Naive B cell (primary cell): ENCODE measurements at places on chromosomes 16 and 17. TPM values are rescaled to one million over a fixed set of nuclear protein-coding genes. Genes with fewer than 3 reads are reported as not detected.

GRCh38 chr16:23391381-23392222 lies 61.4 kb downstream of the COG7 start:
- no peaks in the 10 kb centered on the region for H3K27me3 ChIP-seq
- H3K36me3 ChIP-seq: peaks cover 28% of the 10 kb centered on the region
- H3K4me1 ChIP-seq: no peaks in the 10 kb centered on the region

DNA sequence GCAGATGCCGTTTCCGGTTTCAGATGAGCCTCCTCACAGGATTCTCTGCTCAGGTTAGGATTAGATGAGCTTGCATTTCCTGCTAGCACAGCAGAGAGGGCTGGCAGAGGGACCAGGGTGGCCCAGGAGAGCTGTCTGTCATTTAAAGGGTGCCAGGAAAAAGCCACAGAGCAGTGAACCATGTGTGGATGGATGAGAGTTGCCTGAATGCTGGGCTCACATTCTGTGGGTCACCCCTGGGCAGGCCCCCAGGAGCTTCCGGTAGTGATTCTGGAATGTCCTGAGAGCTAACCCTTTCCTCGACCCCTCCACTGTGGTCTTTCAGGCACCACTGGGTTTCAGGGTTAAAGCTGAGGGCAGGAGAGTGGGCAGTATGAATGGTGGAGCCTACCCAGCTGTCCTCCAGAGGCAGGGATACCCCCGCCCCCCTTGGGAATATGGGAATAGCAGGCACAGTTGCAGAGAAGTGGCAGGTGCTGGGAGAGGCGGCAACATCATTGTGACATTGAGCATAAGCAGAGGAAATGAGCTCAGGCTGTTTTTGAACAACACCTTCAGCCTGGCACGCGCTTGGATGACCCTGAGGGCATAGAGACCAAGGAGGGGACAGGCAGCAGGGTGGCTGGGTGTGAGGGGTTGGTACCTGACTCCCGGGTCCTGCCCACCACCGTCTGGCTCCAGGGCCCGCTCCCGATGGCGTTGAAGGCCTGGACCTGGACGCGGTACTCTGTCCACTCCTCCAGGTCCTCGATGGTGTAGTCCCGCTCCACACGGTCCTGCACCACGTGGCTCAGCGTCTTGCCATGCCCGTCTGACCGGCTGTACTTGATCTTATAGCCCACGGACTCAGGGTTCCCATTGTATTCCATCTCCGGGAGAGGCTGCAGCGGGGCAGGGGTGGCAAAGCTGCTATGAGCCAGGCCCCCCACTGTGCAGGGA lies 83.0 kb upstream of the CDC42EP4 start:
- H3K27ac ChIP-seq: no peak overlapping the region
- H3K4me3 ChIP-seq: no peak overlapping the region
- peaks cover 27% of the 10 kb centered on the region for H3K36me3 ChIP-seq
- no peaks in the 10 kb centered on the region for H3K27me3 ChIP-seq
- no peak for DNase-seq
- H3K4me1 ChIP-seq: no peaks in the 10 kb centered on the region

- H3K27me3 ChIP-seq: peaks cover 33% of the 10 kb centered on the region
- H3K4me1 ChIP-seq: peaks cover 7% of the 10 kb centered on the region
- H3K36me3 ChIP-seq: no peaks in the 10 kb centered on the region
- no peak for DNase-seq
- no peak overlapping the region for H3K27ac ChIP-seq
Observed at GRCh38 chr17:178292-179065, 3.0 kb downstream of the DOC2B start.

DNA sequence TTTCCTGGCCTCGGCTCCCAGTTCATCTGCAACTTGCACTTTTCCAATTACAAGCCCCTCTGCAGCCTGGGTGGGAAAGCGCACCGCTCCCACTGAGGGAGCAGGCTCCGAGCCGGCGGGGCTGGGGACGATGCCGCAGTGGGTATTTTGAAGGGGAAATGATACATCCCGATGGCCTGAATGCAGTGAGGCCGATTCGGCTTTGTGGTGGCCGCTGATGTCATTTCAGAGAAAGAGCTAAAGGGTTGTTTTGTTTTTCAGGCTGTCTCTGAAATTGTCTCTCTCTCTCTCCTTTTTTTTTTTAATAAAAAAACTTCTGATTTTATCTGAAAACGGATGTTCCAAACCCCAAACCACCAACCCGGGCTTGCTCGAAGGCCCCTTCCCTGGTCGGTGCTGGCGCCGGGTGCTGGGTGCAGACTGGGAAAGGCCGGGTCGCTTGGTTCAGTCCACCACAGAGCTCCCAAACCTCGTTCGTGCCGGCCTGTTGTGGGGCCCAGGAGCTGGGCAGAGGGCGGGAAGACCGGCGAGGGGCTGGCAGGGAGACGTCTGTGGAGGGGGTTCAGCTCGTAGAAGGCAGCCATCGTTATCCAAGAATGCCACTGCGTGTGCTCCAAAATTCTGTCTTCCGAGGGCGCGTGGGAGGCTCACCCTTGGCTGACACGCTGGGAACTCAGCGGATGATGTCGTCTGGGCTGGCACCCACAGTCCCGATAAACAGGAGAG lies 102.8 kb downstream of the FOXL1 start:
- no peak overlapping the region for H3K27ac ChIP-seq
- H3K27me3 ChIP-seq: peaks cover 26% of the 10 kb centered on the region
- H3K4me1 ChIP-seq: peaks cover 6% of the 10 kb centered on the region
- DNase-seq: no peak

- DNase-seq: no peak
- H3K4me1 ChIP-seq: peaks cover 5% of the 10 kb centered on the region
- H3K27me3 ChIP-seq: no peaks in the 10 kb centered on the region
- no peak overlapping the region for H3K4me3 ChIP-seq
- H3K36me3 ChIP-seq: peaks cover 25% of the 10 kb centered on the region
Observed at GRCh38 chr17:63589646-63590045, 11.0 kb upstream of the TACO1 start.

- H3K36me3 ChIP-seq: no peaks in the 10 kb centered on the region
- peak; percentile 51 for DNase-seq
- peaks cover 72% of the 10 kb centered on the region for H3K27me3 ChIP-seq
- peaks cover 35% of the 10 kb centered on the region for H3K4me1 ChIP-seq
Observed at GRCh38 chr17:46818316-46818928, at the start of gene WNT3. Gene WNT3, minus strand, starts transcription at chr17:46818692. Its CDS starts 95 bp downstream, at chr17:46818597.

GRCh38 chr17:32626379-32626791 lies 139.6 kb downstream of the CDK5R1 start:
- no peak overlapping the region for H3K27ac ChIP-seq
- H3K27me3 ChIP-seq: no peaks in the 10 kb centered on the region
- no peaks in the 10 kb centered on the region for H3K36me3 ChIP-seq
- DNase-seq: no peak

ACSM2A gene
- not detected for polyA plus RNA-seq

AATK gene
- polyA plus RNA-seq: not detected

DNA sequence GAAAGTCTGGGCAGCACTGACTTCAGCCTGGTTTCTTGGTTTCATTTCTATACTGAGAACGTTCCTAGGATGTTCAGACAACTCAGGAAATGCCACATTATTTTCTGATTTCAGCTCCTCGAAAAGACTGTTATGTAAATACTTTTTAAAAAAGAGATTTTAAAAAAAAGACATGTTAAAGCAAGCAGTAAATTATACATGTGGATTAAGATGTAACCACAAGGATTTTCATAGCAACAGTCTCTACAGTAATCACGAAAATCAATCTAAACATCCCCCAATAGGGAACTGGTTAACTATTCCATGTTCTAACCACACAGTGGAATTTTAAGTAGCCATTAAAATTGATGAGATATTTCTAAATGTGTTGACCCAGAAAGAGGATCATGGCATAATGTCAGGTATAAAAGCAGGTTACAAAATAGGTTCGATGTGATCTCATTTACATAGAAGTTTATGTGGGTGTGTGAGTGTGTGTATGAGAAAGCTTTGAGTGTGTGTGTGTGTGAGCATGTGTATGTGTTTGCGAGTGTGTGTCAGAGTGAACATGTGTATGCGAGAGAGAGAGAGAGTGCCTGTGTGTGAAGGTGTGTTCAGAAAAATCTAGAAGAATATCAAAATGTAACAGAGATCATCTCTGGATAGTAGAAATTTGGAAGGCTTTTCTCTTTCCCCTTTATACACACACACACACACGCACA lies 63.0 kb upstream of the ERCC4 start:
- no peaks in the 10 kb centered on the region for H3K4me1 ChIP-seq
- peaks cover 39% of the 10 kb centered on the region for H3K27me3 ChIP-seq
- H3K27ac ChIP-seq: no peak overlapping the region
- no peak for DNase-seq

DNA sequence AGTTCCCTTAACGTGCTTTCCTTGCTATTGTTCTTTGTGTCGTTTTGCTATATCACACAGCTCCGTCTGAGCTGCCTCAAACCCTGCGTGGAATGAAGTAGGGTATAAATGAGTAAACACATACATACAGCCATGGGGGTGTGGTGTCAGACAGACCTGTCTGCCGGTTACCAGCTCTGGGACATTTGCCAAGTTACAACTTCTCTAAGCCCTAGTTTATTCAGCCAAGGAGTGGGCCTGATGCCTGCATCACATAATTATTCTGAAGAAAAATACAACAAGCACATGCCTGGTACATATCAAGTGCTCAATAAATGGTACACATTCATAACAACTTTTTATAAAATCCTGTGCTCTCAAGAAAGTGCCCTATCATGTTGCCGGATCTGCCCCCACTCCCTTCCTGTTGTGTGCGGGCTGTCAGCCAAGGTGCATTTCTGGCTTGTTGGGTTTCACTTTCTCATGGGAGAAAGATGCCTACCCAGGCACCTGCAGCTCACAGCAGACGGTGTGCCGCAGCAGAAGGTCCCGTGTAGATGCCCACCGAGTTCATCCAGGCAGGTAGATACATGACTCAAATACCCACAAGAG lies 30.5 kb downstream of the SMPD3 start:
- H3K4me1 ChIP-seq: peaks cover 23% of the 10 kb centered on the region
- peak overlapping the region; percentile 91 for H3K27ac ChIP-seq
- peak; percentile 55 for DNase-seq
- H3K27me3 ChIP-seq: no peaks in the 10 kb centered on the region

DNA sequence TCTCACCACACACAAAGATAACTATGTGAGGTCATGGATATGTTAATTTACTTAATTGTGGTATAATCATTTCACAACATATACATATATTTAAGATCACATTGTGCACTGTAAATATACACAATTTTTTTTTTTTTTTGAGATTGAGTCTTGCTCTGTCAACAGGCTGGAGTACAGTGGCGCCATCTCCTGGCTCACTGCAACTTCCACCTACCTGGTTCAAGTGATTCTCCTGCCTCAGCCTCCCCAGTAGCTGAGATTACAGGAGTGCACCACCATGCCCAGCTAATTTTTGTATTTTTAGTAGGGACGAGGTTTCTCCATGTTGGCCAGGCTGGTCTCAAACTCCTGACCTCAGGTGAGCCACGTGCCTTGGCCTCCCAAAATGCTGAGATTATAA lies 11.5 kb upstream of the PRSS54 start:
- H3K27me3 ChIP-seq: peaks cover 13% of the 10 kb centered on the region
- DNase-seq: peak; percentile 25
- H3K4me1 ChIP-seq: no peaks in the 10 kb centered on the region
- no peak overlapping the region for H3K4me3 ChIP-seq
- H3K27ac ChIP-seq: no peak overlapping the region

SPATA22 gene
- not detected for polyA plus RNA-seq

GEMIN4 gene
- 24.1 TPM for polyA plus RNA-seq

DNA sequence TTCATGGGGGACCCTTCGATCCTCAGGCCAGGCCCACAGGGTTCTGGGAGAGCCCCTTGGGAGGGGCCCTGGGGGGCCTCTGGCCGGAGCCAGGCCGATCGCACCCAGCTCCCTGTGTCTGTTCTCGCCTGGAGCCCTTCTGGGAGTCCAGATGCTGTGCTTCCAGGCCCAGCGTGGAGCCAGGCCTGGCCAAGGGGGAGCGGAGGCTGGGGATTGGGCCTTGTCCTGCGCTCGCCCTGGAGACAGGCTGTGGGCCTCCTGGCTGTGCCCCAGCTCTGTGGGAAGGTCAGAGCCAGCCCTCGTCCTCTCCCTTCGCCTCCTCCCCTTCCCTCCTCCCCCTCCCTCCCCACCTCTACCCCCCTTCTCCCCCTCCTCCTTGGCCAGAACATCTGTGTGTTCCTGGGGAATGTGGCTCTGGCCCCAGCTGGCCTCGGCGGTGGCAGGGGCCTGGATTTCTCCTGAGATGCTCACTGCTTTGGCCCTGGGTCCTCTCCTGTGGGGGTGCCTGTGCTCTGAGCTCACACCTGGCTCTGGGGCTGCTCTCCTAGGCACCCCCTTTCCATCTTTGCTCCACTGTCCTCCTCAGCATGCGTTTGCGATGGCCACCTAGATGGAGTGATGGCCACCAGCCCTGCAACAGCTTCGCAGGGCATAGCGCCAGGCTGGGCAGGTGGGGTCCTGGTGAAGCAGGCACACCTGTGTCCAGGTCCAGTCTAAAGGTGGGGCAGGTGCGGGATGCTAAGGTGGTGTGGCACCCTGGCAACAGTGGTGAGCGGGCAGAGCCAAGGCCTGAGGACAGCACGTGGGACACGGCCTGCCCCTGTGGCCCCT lies 90.6 kb upstream of the CIBAR2 start:
- H3K4me1 ChIP-seq: no peaks in the 10 kb centered on the region
- no peak for DNase-seq
- no peak overlapping the region for H3K27ac ChIP-seq
- H3K4me3 ChIP-seq: no peak overlapping the region

CD300E gene
- polyA plus RNA-seq: 0.18 TPM

DNA sequence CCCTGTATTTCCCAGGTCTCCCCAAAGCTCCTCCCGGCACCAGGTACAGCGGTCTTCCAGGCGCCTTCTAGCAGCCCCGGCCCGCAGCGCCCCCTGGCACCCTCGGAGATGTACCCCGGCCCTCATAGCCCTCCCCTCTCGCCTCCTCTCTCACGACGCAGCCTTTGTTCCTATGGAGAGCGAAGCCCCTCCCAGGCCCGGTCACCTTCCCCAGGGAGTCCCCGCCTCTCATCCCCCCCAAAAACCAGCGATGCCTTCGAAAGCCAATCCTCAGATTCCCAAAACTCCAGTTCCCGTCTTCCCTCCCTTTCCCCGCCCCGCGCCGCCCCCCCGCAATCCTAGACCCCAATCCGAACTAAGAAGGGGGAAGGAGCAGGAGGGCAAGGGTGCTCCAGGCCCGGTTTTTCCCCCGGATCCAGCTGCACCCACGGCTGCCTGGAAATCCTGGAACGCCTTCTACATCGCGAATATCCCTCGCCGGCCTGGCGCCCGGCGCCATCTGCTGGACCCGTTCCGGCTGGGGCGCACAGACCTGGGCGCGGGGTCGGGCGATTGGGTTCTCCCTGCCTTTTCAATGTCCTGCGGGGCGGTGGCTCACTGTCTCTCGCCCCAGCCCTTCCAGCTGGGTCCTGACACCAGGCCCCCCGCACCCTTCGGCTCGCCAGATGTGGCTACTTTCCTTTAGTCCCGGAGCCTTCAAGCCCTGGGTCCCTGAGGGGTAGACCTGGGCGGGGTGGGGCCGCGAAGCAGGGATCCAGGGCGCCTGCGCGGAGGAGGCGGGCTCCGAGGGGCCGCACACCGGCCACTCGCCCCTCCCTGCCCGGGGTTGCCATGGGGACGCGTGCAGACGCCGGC lies at the start of gene DNAH2:
TSS of gene DNAH2 (plus strand) at position 844 of the 855 bp plus-strand sequence. CDS start 1,991 bp downstream, outside the sequence.
- DNase-seq: peak; percentile 21
- H3K27me3 ChIP-seq: peaks cover 98% of the 10 kb centered on the region
- peak within 1 kb of the TSS; percentile 91 for H3K27ac ChIP-seq
- peaks cover 23% of the 10 kb centered on the region for H3K4me1 ChIP-seq

GRCh38 chr16:69225121-69225520 lies 38.2 kb downstream of the SNTB2 start:
- no peak for DNase-seq
- no peak overlapping the region for H3K4me3 ChIP-seq
- no peaks in the 10 kb centered on the region for H3K4me1 ChIP-seq
- no peaks in the 10 kb centered on the region for H3K27me3 ChIP-seq
- no peak overlapping the region for H3K27ac ChIP-seq
